Hepatic stellate cell (primary cell): ENCODE measurements at places on chromosomes 12 and 14.

DNA sequence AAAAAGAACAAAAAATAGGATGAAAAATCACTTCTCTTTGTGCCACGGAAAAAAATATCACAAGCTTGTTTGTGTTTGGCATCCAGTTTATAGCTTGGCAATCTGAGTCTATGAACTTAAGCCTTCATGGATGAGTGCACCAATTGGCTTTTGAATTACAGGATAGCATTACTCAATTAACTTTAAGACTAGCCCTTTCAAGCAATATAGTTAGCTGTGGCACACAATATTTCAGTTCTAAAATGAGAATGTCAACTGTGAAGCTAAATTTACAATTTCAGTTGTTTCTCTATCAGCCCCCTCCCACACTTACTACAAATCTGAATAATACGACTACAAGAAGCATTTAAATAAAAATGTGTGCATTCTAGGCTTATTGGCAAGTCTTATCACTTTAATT lies 8.3 kb downstream of the RERG start:
- DNase-seq = no peak

DNA sequence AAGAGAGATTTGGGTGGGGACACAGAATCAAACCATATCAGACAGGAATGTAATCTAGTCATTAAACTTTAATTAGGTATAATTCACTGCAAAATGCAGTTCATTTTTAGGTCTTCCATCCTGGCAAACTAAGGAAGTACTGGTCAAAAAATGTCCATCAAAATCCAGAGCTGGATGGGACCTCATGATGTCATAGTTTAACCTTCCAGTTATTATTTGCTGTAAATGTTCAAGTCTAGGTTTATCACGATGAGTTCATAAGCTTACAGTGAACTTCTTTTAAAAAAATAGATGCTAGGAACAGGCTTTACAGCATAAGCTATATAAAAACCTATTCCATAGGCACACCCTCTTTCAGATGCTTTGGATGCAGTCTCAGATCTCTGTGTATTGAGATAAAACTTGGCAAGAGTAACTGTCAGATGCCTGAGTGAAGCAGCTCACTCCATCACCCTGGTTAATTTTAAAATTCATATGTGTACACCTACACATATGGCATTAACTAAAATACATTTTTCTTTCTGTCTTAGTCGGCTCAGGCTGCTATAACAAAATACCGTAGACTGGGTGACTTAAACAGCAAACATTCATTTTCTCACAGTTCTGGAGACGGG lies 7.9 kb downstream of the SSPN start:
- DNase-seq = no peak

- DNase-seq = no peak
These were observed 39.1 kb upstream of the GZMB start for GRCh38 chr14:24673059-24673458.

DNA sequence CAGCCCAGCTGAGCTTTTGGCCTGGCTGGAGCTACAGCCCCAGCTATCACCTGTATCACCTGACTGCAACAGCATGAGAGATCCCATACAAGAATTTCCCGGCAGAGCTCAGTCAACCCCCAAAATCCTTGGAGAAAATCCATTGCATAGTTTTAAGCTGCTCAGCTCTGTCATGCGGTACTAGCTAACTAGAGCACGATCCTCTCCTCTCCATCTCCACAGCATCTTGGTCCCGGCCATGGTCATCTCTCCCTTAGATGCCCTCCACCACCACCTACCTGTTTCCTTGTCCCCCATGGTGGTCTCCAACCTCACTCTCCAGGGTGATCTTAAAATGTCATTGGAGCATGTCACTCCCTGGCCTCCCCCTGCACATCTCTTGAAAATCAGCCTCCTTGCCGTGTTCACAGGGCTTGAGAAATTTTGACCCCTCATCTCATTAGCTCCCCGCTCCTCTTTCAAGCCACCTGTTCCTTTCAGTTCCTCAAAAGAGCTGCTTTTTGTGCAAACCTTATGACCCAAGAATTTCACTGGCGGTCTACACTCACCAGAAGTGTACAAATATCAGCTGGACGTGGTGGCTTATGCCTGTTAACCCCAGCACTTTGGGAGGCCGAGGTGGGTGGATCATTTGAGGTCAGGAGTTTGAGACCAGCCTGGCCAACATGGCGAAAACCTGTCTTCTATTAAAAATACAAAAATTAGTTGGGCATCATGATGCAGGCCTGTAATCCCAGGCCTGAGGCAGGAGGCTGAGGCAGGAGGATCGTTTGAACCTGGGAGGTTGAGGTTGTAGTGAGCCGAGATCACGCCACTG lies 8.1 kb upstream of the CLMN start:
- DNase-seq = no peak

DNA sequence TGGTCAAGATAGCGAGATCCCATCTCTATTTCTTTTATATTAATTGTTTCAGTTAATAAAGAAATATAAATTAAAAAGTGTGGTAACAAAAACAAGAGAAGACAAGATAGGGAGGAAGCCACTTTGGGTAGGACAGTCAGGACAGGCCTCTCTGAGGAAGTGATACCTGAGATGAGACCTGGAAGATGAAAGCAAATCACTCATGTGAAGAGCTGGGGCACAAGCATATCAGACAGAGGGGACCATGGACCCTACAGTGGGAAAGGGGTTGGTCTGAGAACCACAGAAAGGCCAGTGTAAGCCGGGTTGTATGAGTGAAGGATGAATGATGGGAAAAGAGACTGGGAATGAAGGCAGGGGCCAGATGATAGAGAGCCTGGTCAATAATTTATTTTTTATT lies 1.8 kb upstream of the MED6 start:
- no peak for DNase-seq

DNA sequence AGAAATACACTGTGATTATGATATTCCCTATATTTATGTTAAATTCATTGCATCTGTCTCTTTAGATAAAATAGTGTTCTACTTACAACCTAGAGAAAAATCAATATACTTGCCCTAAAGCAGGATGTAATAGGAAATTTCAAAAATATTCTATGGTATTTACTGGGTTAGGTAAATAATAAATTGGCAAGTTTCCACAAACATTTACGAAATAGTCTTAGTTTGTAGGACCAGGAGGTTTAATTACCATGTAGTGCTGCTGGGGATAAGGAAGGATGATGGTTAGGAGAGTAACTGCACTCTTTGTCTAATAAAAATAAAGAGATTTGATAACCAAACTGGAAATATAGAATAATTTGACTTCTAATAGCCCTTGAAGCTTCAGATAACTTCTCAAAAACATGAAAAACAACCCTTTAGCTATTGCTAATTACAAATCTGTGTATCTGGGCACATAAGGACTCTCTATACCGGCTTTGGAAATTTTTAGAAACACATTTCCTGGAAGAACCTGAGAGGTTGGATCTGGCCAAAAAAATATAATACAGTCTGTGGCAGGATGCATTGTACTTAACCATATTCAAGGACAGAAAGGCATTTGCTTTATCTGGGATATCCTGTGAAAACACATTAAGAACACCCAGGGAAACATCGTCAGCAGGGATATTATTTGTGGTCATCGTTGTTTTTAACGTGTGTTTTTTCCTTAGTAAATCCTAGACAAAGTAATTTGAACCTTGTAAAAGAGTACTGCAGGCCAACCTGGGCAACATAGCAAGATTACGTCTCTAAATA lies 36.7 kb upstream of the TMCC3 start:
- no peak for DNase-seq

DNA sequence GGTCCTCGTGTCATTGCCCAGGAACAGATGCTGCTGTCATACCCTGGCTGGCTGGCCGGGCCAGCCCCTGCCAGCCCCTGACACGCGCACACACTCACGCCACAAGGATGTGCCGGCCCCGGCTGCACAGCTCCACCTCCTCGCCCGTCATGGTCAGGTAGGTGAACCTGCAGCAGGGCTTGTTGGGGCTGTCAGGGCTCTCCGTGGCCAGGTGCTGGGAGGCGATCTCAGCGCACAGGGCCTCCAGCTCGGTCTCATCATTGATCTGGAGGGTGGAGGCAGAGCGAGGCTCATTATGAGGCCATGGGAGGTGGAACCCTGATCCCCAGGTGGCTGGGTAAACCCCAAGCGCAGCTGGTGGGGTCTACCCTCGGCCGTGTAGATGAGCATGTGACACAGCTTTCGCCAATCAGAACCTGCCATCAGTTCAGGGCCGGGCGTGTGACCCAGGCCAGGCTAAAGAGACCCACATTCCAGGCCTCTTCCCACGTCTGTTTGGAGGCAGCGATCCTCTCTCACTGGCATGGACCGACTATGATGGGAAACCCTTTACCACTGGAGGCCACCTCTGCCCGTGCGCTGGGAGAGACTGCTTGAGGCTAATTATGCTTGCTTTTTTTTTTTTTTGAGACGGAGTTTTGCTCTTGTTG lies 38.8 kb downstream of the TRAFD1 start:
- DNase-seq = no peak

DNA sequence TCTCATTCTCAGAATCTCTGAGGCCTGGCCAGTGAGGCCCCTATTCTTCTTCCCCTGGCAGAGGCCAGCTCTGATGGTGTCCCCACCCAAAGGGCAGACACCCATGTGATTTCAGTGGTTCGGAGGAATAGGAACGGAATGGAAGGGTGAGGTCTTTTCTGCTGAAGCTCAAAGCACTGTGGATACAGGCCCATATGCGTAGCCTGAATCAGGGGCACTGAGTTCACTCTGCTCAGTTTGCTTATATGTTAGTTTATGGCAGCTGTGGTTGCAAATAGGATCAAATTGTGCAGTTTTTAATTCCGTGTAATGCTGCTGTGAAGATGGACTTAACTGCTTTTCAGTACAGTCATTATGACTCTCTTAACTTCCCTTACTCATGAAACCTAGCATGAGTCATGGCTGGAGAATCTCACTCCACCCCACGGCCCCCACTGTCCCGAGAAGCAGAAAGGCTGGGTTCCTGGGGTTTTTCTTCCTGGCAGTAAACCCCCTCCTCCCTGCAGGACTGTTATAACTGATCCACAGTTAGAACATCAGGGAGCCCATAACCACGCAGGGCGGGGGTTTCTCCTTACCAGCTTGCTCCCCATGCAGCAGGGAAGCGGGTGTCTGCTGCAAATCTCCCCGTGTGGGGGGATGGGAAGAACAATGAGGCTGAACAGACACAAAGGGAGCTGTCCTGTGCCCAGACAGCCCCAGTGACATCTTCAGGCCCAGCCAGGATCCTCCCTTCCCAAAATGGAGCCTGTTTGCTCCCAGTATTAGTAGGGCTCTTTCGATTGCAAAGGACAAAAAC lies 122.7 kb downstream of the SLC38A6 start:
- DNase-seq = peak; percentile 93

- no peak for DNase-seq
These were observed 98.8 kb downstream of the TMEM132C start for GRCh38 chr12:128365651-128366231.

DNA sequence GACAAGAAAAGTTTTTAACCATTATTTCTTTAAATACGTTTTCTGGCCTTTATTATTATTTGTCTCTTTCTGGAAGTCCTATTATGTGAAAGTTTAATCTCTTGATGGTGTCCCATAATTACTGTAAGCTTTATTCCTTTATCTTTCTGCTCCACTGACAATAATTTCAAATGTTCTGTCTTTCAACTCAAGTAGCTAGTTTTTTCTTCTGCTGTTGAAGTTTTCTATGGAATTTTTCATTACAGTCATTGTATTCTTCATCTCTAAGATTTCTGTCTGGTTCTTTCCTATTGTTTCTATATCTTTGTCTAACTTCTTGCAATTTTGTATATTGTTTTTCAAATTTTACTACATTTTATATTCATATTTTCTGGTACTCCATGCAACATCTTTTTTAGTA lies 173.6 kb upstream of the MGAT4C start:
- no peak for DNase-seq
